Cardiac muscle cell (in vitro differentiated cells and primary cell): ENCODE measurements at places on chromosomes 4 and X.
A peak's percentile ranks its signal among the peaks of the same experiment; 100 is the strongest.

GRCh38 chr4:1973661-1974060 is 35.1 kb downstream of the NELFA start:
- H3K27me3 ChIP-seq = no peaks in the 10 kb centered on the region
- no peak overlapping the region for H3K4me3 ChIP-seq
- H3K4me1 ChIP-seq = peaks cover 10% of the 10 kb centered on the region
- peaks cover 36% of the 10 kb centered on the region for H3K36me3 ChIP-seq

- H3K4me1 ChIP-seq = no peaks in the 10 kb centered on the region
- no peaks in the 10 kb centered on the region for H3K27me3 ChIP-seq
- H3K36me3 ChIP-seq = no peaks in the 10 kb centered on the region
Measured at GRCh38 chr4:124946696-124947095, 234.2 kb upstream of the ANKRD50 start.

- H3K4me3 ChIP-seq = no peak overlapping the region
- no peaks in the 10 kb centered on the region for H3K27me3 ChIP-seq
- no peak for DNase-seq
- no peaks in the 10 kb centered on the region for H3K36me3 ChIP-seq
- H3K27ac ChIP-seq = no peak overlapping the region
Measured at GRCh38 chr4:83217721-83218522, 66.7 kb downstream of the COQ2 start.

- no peaks in the 10 kb centered on the region for H3K27me3 ChIP-seq
- H3K4me1 ChIP-seq = peaks cover 5% of the 10 kb centered on the region
- peak; percentile 67 for DNase-seq
Measured at GRCh38 chr4:112765317-112765974, 128.5 kb downstream of the LARP7 start.

- no peak for DNase-seq
- no peaks in the 10 kb centered on the region for H3K27me3 ChIP-seq
- no peak overlapping the region for H3K27ac ChIP-seq
- H3K4me3 ChIP-seq = no peak overlapping the region
- no peaks in the 10 kb centered on the region for H3K36me3 ChIP-seq
Measured at GRCh38 chr4:139245590-139245989, 34.4 kb downstream of the MGARP start.

- no peak for DNase-seq
- H3K4me3 ChIP-seq = no peak overlapping the region
- H3K4me1 ChIP-seq = no peaks in the 10 kb centered on the region
- no peaks in the 10 kb centered on the region for H3K36me3 ChIP-seq
- H3K27me3 ChIP-seq = no peaks in the 10 kb centered on the region
Measured at GRCh38 chr4:151940926-151941617, 180.3 kb upstream of the GATB start.

GRCh38 chr4:54959651-54960116 is 165.7 kb downstream of the KDR start:
- DNase-seq = no peak
- H3K27me3 ChIP-seq = peaks cover 44% of the 10 kb centered on the region
- no peaks in the 10 kb centered on the region for H3K36me3 ChIP-seq
- H3K4me1 ChIP-seq = peaks cover 19% of the 10 kb centered on the region
- H3K27ac ChIP-seq = no peak overlapping the region

GRCh38 chr4:139628184-139629012 is 37.2 kb upstream of the MGST2 start:
- H3K27ac ChIP-seq = no peak overlapping the region
- H3K36me3 ChIP-seq = no peaks in the 10 kb centered on the region
- DNase-seq = peak; percentile 34
- H3K4me3 ChIP-seq = no peak overlapping the region

DNA sequence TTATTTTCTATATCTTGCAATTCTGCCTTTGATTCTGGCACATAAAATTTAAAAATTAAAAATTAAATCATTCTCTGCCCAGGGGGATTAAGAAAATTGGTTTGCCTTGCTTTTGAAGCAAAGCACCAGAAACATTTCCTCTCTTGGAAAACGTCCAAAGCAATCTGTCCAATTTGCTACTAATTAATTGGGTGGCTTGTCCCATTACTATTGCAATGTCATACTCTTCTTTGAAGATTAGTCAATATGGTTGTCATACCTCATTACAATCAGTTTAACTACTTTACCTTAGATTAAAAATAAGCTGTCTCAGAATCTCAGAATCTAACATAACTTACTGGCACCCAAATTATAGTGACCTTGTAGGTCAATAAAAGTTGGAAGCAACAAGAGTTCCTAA is 208.8 kb downstream of the TMA16 start:
- no peaks in the 10 kb centered on the region for H3K36me3 ChIP-seq
- H3K4me3 ChIP-seq = no peak overlapping the region
- no peaks in the 10 kb centered on the region for H3K4me1 ChIP-seq
- H3K27ac ChIP-seq = no peak overlapping the region
- no peaks in the 10 kb centered on the region for H3K27me3 ChIP-seq

- no peaks in the 10 kb centered on the region for H3K4me1 ChIP-seq
- H3K27ac ChIP-seq = no peak overlapping the region
- no peaks in the 10 kb centered on the region for H3K27me3 ChIP-seq
- no peaks in the 10 kb centered on the region for H3K36me3 ChIP-seq
Measured at GRCh38 chrX:101229170-101229569, 9.6 kb downstream of the DRP2 start.

GRCh38 chr4:138177278-138177968 is 64.7 kb downstream of the SLC7A11 start:
- H3K4me3 ChIP-seq = no peak overlapping the region
- H3K27ac ChIP-seq = no peak overlapping the region
- H3K36me3 ChIP-seq = no peaks in the 10 kb centered on the region
- H3K4me1 ChIP-seq = peaks cover 17% of the 10 kb centered on the region
- no peaks in the 10 kb centered on the region for H3K27me3 ChIP-seq

DNA sequence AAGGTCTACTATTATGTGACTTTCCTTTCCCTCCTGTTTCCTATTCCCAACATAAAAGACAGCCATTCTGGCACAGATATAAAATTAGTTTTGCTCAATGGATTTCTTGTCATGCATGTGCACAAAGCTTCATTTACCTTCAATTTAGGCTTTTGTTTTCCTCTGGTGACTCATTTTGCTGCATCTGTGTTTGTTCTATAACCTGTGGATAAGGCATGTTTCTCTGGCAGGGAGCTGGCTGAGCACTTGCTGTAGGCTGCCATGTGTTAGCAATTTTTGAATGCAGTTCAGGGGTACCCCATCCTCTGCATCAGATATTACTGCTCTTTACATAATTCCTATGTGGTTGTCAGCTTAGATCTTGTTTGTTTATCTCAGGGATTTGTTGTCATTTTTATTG is 202.8 kb upstream of the GRID2 start:
- no peak overlapping the region for H3K27ac ChIP-seq
- no peaks in the 10 kb centered on the region for H3K4me1 ChIP-seq
- no peaks in the 10 kb centered on the region for H3K27me3 ChIP-seq
- no peak overlapping the region for H3K4me3 ChIP-seq
- DNase-seq = no peak

- no peaks in the 10 kb centered on the region for H3K36me3 ChIP-seq
- peaks cover 37% of the 10 kb centered on the region for H3K4me1 ChIP-seq
- no peak for DNase-seq
Measured at GRCh38 chr4:38090455-38091246, 130.5 kb downstream of the PTTG2 start.

GRCh38 chr4:15744016-15744545 is 34.0 kb upstream of the CD38 start:
- H3K27me3 ChIP-seq = no peaks in the 10 kb centered on the region
- H3K4me1 ChIP-seq = no peaks in the 10 kb centered on the region
- H3K36me3 ChIP-seq = no peaks in the 10 kb centered on the region
- DNase-seq = no peak
- no peak overlapping the region for H3K4me3 ChIP-seq

DNA sequence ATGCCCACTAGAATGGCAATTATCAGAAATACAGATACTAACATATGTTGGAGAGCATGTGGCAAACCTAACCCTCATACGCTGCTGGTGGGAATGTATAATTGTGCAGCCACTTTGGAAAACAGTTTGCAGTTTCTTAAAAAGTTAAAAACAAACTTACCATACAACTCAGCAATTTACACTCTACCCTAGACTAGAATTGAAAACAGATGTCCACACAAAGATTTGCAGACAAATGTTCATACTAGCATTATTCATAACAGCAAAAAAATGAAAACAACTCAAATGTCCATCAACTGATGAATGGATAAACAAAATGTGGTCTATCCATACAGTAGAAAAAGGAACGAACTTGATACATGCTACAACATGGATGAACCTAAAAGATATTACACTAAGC is 64.4 kb downstream of the SLC9A7 start:
- DNase-seq = no peak
- H3K27me3 ChIP-seq = no peaks in the 10 kb centered on the region
- no peaks in the 10 kb centered on the region for H3K4me1 ChIP-seq
- H3K27ac ChIP-seq = no peak overlapping the region
- H3K4me3 ChIP-seq = no peak overlapping the region
- no peaks in the 10 kb centered on the region for H3K36me3 ChIP-seq

DNA sequence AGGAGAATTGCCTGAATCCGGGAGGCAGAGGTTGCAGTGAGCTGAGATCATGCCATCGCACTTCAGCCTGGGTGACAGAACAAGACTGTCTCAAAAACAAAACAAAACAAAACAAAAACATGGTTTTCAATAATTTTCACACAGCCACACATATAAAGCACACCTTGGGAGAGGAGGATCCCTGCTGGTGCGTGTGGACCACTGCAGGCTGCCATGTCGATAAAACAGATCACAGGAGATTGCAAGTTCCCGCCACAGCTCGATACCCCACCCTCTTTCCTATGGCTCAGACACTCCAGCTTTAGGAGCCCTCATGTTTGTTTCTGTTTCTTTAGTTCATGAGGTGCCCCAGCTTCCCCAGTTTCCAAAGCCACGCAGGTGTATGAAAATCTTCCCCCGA is 31.3 kb upstream of the CLDN24 start:
- H3K27me3 ChIP-seq = no peaks in the 10 kb centered on the region
- no peak for DNase-seq
- H3K36me3 ChIP-seq = no peaks in the 10 kb centered on the region
- no peak overlapping the region for H3K4me3 ChIP-seq
- H3K4me1 ChIP-seq = no peaks in the 10 kb centered on the region

GRCh38 chr4:81736324-81736723 is 264.6 kb upstream of the RASGEF1B start:
- no peak overlapping the region for H3K4me3 ChIP-seq
- no peaks in the 10 kb centered on the region for H3K27me3 ChIP-seq
- no peak for DNase-seq
- H3K4me1 ChIP-seq = no peaks in the 10 kb centered on the region
- no peak overlapping the region for H3K27ac ChIP-seq

DNA sequence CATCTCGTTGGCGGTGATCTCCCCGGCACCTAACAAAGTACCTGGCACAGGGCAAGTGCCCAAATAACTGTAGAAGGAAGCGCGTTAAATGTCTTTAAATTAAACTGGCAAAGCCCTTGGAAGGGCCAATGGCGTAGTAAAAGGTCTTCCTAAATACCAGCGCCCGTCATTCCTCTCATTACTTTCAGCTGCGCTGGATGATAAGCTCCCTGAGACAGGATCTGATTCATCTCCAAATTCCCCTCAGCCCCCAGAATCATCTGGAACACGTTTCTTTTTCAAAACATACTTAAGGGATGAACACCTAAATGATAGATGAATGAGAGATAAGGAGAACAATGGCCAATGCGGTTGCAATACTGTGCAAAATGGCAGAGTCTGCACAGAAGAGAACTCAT is 95.1 kb downstream of the AFAP1 start:
- H3K4me1 ChIP-seq = no peaks in the 10 kb centered on the region
- peak; percentile 89 for DNase-seq
- no peak overlapping the region for H3K4me3 ChIP-seq

GRCh38 chr4:40516651-40517050 is 113.0 kb downstream of the RBM47 start:
- no peak overlapping the region for H3K4me3 ChIP-seq
- H3K27ac ChIP-seq = no peak overlapping the region
- no peak for DNase-seq
- H3K27me3 ChIP-seq = no peaks in the 10 kb centered on the region

GRCh38 chr4:101142259-101142658 is 205.1 kb downstream of the PPP3CA start:
- no peak for DNase-seq
- H3K27me3 ChIP-seq = no peaks in the 10 kb centered on the region
- H3K4me3 ChIP-seq = no peak overlapping the region
- H3K36me3 ChIP-seq = no peaks in the 10 kb centered on the region

DNA sequence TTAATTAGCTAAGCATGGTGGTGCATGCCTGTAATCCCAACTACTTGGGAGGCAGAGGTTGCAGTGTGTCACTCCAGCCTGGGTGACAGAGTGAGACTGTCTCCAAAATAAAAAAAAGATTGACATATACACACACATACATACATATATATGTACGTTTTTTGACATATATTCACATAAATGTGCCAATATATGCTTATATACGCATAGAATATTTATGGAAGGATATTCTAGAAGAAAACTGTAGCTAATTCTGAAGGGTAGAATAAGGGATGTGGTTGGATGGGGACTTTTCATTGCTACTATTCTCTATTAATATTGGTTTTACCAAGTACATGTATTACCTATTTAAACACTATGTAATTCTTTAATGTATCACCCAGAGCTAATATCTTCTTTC is 19.7 kb downstream of the ZGRF1 start:
- no peak overlapping the region for H3K27ac ChIP-seq
- H3K4me1 ChIP-seq = no peaks in the 10 kb centered on the region
- H3K27me3 ChIP-seq = no peaks in the 10 kb centered on the region
- DNase-seq = no peak

DNA sequence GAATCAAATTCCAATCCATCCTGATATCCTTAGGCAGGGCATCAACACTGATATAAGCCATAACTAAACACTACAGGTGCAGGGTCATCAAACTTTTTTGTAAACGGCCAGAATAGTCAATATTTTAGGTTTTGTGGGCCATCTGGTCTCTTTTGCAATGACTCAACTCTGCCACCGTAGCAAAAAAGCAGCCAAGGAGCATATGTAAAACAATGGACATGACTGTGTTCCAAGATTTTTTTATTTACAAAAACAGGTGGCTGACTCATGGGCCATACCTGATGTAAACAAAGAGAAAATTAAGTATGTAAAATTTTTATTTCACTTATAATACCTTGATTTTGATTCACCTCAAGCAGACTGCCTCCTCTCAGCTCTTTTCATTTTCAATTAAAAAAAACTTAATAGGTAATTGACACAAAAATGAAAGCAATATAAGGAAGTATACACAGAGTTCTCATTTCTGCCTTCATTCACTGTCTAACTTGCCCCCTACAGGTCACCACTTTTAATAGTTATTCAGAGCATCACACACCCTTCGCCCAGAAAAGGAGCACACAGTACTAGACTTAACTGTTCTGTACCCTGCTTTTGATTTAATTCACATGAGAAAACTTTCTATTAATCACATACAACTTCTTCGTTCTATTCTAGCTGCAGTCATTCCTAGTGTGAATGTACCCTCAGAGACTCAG is 35.3 kb upstream of the GPM6B start:
- H3K27me3 ChIP-seq = no peaks in the 10 kb centered on the region
- DNase-seq = no peak
- H3K36me3 ChIP-seq = no peaks in the 10 kb centered on the region
- no peak overlapping the region for H3K27ac ChIP-seq
